ENCODE measurements at places on chromosomes 5 and 9.

DNA sequence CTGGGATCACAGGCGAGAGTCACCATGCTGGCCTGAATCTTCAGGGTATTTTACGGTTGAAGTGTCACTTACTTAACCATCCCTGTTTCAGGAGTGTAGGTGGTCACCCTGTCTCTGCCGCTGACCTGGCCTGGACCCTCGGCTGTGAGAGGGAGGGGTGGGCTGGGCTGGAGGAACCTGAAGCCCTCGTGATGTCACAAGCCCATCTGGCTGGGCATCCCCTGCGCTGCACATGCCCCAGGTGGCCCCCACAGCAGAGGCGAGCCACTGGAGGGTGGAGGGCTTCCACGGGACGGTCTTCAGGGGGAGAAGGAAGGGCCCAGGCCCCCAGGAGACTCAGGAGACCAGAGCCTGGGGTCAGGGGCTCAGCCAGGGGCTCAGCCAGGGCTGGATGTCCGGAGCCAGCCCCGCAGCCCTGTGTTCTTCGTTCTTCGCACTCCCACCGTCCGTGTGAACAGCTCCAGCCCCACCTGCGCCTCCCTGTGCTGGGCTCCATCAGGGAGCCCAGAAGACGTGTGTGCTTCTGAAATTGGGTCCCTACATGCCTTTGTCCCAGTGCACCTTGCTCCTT, 7.6 kb upstream of the AHRR start:
- no peak for DNase-seq

DNA sequence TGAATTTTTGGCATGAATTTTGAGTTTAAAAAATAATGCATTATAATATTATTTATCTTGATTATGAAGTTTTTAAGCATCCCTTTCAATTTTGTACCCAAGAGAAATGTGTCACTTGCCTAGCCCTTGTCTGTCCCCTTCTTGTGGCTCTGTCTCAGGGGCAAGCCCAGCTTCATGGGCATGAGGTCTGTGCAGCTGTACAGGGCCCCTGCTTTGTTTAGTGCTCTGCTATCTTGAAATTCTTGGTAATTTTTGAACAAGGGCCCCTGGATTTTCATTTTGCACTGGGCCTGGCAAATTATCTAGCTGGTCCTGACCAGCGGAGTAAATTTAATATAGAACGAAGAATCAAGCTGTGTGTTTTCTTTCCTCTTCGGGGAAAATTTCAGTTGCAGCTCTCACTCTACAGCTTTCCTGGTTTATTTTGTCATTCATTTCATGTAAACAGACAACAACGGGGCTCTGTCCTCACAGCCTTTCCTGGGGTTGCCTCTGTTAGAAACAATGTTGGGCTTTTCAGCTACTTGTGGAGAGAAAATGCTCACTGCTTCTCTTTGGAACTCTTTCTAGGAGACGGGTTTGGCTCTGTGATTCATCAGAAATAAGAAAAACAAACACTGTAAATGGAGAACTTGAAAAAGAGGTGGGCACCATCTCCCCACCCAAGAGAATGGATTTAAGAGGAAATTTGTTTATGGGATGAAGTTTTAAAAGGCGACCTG, 41.1 kb downstream of the LIX1 start:
- no peak for DNase-seq

DNA sequence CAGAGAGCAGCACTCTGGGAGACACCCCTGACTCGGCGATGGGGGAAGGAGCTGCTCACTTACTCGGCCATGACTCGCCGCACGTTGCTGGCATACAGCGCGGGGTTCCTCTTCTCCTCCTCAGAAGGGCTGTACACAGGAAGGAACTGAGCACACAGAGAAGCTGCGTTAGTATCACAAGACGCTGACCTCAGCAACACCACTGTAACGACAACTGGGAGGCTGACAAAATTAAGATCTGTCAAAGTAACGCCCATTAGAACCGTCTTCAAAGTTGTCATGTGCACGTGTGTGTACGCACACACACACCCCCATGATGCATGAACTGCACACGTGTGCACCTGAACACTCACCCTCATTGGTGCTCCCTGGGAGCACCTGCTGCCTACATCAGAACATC, 32.1 kb upstream of the SLC6A3 start:
- no peak for DNase-seq

DNA sequence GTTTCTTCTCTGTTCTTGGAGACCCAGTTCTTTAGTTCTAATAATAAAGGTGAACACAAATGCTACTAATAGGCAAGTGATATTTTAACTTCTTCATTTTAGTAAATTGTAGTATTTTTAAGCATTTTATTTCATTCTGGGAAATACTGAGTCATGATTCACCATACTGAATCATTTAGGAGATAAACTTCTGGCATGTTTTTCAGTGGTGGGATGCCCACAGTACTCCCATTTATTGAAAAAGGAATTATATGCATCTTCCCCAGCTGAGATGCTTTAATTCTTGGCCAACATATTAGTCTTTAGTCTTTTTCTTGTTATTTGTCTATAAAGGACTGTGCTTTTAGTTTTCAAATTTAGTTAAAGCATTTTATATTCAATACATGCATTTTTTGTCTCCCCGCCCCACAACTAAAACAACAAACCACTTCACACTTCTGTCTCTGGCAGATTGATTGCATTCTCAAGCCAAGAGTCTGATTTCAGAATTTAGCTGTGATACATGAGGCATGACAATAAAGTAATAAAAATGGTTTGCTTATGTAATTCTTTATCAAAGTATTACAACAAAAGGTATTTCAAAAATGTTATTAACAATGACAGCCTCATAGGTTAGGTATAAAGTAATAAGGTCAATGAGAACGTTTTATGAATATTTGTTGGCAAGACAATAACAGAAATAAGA, 125.2 kb upstream of the CDH18 start:
- peak; percentile 91 for DNase-seq

GRCh38 chr9:106478727-106479126, 384.2 kb upstream of the ZNF462 start:
- DNase-seq: no peak

DNA sequence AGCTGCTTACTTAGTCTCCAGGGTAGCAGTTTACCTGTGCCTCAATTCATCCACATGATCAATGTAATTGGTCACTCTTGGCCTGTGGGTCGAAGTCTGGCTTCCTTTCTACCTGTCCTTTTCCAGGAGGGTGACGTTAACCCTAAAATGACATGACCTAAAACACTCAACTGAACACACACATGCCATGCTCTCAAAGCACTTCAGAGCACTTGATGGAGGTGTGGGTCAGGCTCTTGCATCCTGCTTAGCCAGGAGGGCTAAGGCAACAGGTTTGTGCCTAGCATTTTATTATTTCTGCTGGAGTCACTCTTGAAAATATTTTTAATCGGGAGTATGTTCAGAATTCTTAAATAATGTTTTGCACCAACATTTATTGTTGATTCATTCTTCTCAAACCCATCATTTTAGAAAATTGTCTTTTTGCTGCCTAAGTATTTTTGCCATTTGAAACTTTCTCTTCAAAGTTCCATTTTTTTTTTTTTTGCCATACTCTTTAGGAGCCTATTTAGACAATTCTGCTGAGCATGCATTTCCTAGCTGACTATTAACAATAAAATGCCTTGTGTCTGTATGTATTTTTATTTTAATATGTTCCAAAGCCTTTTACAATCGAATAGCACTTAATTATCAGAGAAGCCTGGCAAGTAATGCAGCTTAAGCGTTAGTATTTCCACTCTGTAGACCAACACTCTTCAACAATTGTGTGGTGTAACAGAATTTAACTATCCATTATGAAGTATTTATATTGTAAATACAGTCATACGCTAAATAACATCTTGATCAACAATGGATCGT, 59.1 kb downstream of the ATP10B start:
- DNase-seq: no peak

DNA sequence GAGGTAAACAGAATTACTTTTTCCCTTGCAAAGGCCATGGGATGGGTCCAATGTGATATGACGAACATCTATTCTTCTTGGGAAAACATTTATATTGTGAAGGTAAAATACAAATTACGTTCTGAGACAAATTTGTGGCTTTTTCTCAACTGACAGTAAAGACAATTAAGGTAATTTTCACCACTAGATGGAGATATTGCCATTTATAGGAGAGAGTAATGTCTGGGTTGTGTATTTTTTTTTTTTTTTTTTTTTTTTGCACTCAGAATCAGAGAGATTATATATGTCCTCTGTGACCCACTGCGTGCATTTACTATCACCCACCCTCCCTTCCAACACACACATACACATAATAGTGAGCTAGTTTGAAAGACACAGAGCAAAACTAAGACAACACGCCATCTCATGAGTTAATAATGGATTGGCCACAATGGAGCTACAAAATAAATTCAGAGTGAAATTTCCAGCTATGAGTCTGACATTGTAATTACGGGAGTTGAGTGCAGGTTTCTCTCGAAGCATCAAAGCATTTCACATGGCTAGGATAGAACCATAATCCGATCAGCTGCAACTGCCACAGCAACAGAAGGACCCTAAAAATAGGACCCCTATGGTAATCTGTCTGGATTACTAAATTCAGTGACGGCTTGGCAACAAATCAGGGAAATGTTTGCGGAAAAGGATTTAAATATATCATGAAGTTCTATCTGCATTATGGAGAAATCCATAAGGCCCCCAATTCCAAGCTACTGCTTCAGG, 49.2 kb downstream of the ANXA1 start:
- no peak for DNase-seq

DNA sequence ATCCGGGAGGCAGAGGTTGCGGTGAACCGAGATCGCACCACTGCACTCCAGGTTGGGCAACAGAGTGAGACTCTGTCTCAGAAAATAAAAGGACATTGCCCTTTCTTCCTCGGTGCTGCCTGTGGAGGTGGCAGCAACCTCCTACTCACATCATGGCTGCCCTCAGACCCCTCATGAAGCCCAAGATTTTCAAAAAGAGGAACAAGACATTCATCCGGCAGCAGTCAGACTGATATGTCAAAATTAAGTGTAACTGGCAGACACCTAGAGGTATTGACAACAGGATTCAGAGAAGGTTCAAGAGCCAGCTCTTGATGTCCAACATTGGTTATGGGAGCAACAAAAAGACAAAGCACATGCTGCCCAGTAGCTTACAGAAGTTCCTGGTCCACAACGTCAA, 12.6 kb upstream of the PAX5 start:
- DNase-seq: no peak

DNA sequence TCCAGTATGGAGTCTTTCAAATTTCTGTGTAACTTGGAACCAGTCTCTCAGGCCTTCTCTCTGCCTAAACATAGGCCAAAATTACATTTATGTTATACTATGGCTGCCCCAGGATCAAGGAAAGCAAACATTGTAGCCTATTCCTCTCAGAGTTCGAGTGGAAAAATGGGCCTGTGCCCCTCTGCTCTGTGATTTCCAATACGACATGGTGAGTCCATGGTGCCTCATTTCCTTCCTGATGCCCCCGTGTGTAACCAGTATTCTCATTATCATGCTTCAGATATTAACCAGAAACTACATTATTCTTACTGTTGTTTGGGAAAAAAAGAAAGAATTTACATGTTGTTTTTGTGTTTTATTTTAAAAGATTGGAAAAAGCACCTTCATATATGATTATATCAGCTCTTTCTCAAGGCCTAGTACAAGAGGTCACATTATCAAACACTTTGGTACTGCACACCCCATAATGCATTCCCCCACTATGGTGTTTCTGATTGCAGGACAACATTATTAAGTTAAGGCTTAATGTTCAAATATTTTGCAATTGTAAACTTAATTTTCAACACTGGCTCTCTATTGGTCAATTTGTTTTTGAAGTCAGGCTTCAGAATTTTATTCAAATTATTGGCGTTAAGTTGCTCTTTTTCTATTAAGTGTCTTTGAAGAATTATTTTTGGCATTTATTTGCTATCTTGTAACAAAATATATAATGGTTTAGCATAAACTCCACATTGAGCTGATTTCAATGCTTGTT, 151.8 kb upstream of the SLC27A6 start:
- no peak for DNase-seq

DNA sequence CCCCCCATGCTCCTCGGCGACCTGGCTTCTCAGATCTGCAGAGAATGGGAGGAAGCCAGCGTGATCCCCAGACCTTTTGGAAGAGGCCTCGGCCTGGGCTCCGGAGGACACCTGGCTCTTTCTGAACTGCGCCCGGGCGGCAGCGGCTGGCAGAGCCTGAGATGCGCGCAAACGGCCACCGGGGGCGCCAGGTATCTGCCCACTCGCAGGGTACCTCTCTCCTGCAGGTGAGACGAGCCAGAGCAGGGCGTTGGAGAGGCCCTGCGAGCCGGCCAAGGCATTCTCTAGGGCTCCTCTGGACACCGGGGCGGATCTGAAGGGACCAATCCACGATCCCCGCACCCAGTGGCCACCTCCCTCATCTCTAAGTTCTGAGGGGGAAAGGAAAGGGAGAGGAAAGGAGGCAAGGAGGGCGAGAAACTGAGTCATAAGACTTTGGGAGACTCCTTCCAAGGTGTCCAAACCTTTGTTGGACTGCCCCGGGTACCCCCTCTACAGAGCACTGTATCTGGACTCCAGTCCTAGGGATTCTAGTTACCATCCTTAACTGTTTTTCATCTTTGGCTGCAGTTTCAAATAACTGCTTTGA, 55.0 kb upstream of the SLC46A2 start:
- DNase-seq: no peak

GRCh38 chr9:86624630-86625029, 270.4 kb upstream of the TUT7 start:
- no peak for DNase-seq

DNA sequence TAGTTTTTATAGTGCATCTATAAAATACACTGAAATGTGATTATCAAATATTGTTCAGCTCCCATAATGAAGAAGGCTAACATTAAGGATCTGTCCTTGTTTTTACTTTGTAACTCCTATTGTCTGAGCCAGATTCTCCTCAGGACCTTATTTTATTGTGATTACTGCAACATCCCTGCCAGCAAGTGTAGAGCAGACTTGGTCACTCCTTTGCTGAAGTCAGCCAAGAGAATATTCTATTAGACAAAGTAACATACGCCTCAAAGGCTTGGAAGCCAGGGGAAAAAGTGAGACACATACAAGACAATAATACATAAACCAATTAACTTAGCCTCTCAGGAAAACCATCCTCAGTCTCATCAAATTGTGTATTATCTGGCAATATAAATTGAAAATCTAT, 269.6 kb downstream of the ARL15 start:
- no peak for DNase-seq

DNA sequence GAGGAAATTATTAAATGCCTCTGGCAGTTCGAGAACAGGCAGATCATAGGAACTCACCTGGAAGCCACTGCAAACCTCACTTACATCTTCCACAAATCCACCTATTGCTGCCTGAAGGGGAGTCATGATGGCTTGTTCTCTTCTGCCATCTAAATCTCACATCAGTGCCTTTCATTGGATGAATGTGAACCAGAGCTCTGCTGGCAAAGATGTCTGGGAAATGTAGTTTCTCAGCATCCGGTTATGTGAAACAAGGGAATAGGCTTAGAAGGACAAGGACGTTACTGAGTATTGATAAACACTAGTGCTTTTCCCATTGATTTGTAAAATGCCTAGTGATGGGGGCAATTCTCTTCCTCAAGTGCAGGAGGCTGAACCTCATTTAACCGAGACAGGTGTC, 483.3 kb downstream of the ARHGEF28 start:
- DNase-seq: no peak

- DNase-seq: no peak
These were observed 265.3 kb downstream of the TRIM32 start for GRCh38 chr9:116952436-116952810.

Measured in SHP77 (cell line).